NCI-H2029 treated with DMSO at 0.1 percent for 48 hours (cell line): ENCODE measurements at places on chromosomes 1 and 21.

GRCh38 chr1:161989786-161990185, 33.9 kb downstream of the OLFML2B start:
- DNase-seq, result no peak

DNA sequence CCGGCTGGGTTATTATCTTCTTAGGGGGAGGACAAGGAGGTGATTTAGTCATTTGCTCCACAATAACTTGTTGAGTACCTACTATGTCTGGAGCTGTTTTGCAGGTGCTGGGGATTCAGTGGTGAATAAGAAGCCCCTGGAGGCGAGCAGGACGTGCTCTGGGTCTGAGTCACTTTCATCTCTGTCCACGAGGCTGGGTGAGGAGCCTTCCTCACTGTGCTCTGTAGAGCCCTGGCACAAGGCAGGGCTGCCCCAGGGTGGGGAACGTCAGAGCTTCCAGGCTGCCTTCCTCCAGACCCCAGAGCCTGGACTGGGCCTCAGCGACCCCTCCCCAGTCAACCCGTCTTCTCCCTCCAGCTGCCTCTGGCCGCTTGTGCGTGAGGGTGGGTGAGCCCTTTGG, 2.5 kb upstream of the PADI6 start:
- DNase-seq, result no peak

GRCh38 chr1:50970931-50971582, 1.0 kb downstream of the CDKN2C start:
- peak; percentile 71 for DNase-seq

DNA sequence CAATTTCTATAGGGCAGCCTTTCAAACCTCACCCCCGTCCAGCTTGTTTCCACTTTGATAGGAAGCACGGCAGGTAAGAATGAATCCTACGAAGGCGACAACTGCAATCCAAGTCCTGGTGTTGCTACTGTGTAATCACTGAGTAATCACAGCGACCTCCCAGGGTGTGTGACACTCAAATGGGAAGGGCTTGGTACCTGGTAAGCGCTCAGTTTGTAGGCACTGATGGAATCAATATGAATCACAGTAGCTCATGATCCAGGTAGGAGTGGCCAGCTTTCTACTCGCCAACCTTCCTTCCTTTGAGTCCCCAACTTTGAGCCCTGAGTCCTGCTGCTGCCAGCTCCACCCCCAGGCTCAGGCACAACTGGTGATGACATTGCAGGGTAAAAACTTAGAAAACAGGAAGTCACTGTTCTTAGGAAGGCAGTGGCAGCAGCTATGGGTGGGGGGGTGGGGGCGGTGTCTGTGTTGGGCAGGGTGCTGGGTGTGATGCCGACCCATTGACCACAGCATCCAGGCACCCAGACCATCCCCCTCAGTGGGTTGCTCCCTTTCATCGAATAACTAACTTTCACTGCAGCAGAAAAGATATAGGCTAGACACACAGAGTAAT, 70.7 kb downstream of the CD247 start:
- DNase-seq, result no peak

DNA sequence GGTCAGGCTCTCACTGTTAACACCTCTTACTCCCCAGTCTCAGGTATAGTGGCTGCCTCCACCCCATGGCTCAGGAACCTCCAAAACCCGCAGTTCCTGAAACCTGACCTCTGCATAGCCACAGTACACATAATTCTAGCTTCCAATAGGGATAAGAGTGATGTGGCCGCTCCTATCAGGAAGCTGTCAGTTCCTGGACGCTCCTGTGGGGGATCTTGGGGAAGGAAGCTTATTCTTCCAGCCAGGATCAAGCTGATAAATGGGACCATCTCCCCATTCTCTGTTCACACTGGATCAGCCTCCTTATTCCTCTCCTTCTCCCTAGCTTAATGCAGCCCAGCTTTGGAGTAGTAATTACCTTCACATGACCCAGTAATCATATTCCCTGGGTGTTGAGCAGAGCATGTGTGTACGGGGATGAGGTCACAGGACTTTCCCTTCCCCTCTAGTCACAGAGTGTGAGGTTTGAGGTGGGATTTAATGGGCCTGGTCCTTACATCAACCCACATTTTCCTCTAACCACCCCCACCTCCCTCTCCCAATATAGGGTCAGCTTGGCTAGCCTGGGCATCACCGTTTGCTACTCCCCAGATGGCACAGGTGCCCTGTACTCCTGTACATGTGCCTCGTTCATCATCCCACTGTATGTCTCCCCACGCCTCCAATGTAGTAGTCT, 7.0 kb upstream of the POU3F1 start:
- DNase-seq, result peak; percentile 94

DNA sequence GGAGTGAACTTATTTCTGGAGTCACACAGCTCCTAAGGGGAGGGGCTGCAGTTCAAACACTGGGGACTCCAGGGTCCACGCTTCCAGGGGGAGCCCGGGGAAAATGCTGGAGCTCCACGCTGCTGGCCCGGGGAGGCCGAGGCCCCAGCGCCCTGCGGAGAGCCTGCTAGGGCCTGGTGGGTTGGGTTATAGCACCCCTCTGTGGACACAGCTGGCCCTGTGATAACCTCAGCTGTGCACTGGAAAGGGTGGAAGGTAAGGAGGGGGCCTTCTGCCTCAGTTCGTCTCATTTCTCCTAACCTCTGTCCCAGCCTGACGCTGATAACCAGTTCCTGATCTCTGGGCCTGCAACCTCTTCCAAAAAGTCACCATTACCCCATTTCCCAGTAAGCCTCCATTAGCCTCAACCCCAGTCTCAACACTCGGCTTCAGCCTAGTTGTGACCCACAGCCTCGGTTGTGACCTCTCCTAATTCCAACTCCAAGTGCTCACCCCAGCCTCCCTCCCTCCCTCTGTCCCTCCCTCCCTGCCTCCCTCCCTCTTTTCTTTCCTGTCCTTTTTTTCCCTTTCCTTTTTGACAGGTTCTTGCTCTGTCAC, 7.1 kb downstream of the NBL1 start:
- DNase-seq, result no peak

GRCh38 chr21:44288251-44289110, 2.8 kb downstream of the AIRE start:
- no peak for DNase-seq

DNA sequence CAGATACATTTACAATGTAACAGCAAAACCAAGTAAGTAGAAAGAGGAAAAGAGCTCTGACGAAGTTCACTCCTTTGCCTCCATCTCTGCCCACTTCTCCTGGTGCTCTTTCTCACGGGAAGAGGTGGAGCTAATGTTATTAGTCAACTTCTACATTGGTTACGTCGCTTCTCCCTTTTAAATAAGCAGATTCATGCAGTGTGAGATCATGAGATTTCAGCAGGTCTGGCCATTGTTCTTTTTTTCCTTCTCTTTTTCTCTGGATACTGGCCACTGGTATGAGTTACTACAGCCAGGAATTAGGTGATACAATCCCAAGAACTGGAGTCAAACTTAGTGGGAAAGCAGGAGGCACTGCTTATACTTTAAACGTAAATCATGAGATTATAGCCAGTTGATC, 207.1 kb downstream of the AKT3 start:
- no peak for DNase-seq

DNA sequence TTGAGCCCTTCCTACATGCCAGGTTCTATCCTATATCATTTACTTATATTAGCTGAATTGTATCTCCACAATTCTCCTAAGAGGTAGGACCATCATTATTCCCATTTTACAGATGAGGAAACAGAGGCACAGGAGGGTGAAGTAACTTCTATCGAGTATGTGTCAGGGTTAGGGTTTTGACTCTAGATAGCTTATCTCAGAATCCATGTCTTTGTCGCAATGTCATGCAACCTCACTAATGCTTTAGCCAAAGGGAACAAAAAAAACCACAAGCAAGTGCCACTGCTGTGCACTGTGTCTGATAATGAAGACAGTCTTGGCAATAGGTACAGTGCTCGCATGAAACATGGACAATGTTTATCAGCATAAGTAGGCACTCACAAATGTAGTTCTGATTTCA, 95.4 kb upstream of the CLDN14 start:
- no peak for DNase-seq

DNA sequence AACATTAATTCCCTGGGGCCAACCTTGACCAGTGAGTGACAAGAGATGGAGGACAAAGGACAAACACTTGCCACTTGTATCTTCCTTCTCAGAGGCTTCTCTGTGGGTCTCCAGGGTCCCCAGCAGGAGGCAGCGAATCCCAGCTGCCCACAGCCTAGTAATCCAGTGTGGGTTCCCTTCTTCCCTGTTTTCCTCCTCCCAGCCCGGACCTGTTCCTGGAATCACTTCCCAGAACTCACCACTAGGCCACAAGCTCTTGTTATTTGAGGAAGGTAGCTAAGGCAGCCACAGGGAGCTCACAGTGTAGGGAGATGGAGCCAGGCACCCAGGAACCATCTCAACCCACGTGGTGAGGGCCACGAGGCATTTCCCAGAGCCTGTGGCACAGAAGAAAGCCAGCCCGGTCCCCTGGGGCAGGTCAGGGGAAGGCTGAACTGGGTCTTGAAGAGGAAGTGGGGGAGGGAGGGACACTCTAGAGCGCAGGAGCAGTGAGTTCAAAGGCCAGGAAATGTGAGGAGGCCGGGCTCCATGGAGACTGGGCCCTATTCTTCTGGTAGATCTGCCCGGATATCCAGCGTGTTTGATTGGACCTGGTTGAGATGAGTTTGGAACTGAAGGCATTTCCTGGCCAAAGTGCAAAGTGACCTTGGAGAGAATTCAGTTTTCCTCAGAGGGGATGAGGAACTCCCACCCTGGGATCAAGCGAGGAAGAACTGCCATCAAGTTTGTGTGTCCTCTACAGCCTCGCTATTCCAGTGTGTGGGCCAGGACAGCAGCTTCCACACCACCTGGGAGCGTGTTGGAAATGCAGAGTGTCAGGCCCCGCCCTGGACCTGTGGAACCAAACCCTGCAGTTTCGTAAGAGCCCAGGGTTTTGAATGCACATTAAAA, 20.3 kb upstream of the C2CD2 start:
- DNase-seq, result no peak
